ENCODE measurements at places on chromosomes 11 and 22.

GRCh38 chr11:83140691-83141455 is 16.1 kb upstream of the PCF11 start:
- no peak for DNase-seq

DNA sequence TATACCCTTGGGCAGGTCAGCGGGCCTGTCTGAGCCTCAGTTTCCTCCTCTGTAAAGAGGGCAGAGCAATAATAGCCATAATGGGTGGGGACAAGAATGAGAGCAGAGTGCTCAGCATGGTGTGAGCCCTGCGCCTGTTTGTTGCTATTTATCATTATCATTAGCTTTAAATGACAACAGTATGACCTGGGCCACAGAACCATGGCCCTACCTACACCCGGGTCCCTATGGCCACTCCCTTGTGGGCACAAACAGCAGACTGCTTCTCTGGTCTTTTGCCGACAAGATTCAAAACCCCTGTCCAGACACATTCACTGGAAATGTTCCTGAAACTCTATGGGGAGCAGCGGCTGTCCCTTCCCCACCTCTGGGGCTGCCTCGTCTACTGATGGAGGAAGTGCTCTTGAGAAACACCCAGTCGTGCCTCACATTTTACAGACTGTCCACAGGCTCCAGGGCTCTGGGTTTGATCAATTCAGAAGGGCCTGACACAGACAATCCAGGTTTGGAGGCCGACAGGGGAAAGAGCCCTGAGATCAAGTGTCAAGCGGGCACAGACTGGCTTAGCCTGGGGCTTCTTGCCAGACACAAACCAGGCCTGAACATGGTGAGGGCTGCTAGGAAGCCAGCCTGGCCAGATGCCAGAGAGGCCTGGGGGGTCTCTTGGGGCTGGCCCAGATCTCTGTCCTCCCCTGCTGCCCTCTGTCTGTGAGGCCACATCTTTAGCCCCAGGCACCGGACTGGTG is 112.5 kb upstream of the CD82 start:
- DNase-seq, result no peak

- no peak for DNase-seq
These were observed 101.8 kb downstream of the LUZP2 start for GRCh38 chr11:24598641-24599040.

- no peak for DNase-seq
These were observed 140.2 kb downstream of the SNX19 start for GRCh38 chr11:130776061-130776419.

GRCh38 chr11:117933475-117933874 is 4.3 kb upstream of the TMPRSS13 start:
- no peak for DNase-seq

DNA sequence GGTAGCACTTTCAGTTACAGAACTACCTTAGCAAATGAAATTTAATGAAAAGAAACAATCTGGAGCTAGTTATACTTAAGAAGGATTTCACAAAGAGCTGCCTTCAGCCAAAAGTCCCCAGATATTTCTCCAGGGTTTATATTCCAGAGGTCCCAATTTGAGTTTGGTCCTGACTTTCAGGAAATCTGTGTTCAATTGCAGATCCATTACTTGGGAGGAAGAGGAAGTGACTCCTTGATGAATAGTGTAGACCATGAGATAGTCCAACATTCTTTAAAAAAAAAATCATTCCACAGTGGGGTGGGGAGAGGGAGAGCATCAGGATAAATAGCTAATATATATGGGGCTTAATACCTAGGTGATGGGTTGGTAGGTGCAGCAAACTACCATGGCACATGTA is 117.6 kb upstream of the ARHGAP20 start:
- no peak for DNase-seq

- no peak for DNase-seq
These were observed 104.7 kb upstream of the PITPNB start for GRCh38 chr22:28023774-28024173.

DNA sequence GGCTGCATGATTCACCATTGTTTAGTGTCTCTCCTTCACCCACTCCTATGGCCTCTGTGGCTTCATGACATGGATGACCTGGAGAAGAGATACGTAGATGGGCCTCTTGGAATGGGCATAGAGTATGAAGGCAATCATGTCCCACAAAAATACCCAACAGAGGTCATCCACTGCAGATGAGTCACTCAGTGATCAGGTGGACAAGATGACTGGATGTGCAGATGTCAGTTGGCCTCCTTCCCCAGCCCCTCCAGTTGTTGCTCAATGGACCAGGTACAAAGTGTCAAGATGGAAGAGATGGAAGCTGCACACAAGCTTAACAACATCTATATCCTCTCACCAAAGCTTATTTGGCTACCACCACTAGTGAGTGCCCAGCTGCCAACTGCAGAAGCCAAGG is 41.0 kb upstream of the CLPB start:
- DNase-seq, result no peak

Data from astrocyte of the spinal cord (primary cell).